Stimulated activated CD8-positive, alpha-beta memory T cell treated with anti-CD3 and anti-CD28 coated beads, Interleukin-15, amount 100 ng/mL, for 4 hours (primary cell): ENCODE measurements at places on chromosomes 2 and 18.
A peak's percentile ranks its signal among the peaks of the same experiment; 100 is the strongest.

GRCh38 chr18:56460581-56460980 lies 177.8 kb downstream of the TXNL1 start:
- DNase-seq, result no peak

GRCh38 chr2:133166031-133166430 lies 402.2 kb downstream of the NCKAP5 start:
- DNase-seq, result no peak

DNA sequence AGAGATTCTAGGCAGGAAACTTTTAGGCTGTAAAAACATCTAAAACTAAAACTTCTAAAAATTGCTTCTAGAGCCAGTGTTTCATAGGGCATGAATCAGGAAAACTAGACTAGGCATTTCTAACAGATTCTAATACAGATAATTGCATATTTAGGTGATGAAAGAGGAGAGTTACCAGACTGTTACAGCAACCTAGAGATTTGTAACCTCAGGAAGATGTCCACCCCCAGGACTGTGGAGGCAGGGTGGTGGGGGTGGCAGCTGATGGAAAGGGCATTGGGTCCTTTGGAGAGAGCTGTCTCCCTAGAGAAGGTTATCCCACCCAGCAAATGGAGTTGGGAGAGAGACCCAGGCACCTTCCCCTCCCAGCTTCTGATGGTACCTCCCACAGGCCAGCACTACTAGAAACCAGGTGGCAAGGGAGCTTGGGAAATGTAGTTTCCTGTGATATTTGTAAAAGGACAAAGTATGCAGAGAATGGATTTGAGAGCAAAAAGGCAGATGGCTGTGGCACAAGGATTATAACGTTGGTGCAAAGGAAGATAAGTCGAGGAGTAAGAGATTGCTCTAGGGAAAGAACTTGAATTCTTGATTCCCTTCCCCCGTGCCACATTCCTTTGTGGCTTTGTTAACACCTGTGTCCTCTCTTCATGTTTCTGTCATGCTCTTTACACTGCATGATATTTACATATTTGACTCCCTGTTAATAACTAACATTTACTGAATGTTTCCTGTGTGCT lies 75.6 kb upstream of the MGAT5 start:
- no peak for DNase-seq

DNA sequence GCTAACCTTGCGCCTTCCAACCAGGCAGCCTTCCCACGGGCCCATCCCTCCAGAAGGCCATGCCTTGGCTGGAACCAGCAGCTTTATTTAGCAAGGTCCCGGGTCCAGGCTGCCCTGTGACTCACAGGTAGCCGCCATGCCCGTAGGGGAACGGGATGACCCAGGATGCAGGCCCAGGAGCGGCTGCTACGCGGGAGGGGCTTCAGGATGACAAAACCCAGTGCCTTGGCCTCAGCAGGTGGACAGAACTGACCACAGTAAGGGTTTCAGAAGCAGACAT lies 63.3 kb downstream of the RTP5 start:
- no peak for DNase-seq

- DNase-seq, result peak; percentile 9
Measured at GRCh38 chr2:240704651-240705050, 13.0 kb downstream of the AQP12A start.

DNA sequence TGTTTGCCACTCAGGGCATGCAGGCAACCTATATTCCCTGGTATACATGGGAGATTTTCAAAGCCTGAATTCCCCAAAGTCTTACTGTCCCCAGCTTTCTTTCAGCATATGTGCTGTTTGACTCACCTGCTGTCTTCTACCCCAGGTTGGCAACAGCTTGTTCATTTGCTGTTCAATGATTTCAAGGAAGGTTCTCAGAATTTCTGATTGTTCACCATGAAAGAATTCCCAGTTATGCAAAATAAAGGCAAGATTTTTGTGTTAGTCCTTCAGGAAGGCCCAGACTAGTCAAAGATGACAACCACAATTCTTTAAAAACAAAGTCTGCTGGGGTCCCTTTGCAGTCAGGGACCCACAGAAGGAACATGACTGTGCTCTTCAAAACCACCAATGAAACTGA lies 1057.8 kb upstream of the CDH2 start:
- DNase-seq, result no peak

- DNase-seq, result no peak
Measured at GRCh38 chr18:59024829-59025228, 114.9 kb upstream of the SEC11C start.

DNA sequence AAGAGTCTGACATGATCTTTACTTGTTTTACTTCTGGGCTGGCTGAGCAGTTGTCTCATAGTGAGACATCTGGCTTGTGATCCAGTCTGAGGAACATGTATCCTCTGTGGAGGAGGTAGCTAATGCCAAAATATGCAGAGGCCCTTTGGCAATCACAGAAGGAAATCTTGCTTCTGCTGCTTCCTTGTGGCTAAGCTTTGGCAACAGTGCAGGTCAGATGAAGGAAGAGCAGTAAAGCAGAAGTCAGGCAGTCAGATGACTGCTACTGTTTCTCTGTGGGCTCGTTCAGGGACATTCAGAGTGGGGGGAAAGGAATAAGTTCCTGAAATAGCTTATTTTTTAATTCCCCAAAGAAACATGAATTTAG lies 22.3 kb downstream of the DOK1 start:
- DNase-seq, result no peak

- no peak for DNase-seq
Measured at GRCh38 chr18:8783335-8783993, 78.1 kb downstream of the MTCL1 start.

DNA sequence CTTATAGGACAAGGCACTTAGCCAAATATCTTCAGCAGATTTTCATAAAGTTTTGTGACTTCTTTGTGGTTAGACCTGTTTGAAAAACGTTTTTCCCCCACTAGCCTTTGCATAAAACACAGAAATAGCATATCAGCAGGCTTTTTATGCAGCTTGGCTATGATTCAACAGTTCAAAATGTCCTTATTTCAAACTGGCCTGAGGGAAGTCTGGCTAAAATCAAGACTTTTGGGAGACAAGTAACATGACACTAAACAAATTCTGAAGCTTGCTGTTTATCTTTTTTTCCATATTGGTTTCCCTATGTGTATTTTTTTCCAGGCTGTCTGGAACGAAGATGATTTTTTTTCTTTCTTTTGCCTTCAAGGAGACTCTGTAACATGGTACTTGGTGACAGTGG lies 95.1 kb upstream of the L3MBTL4 start:
- no peak for DNase-seq

- no peak for DNase-seq
Measured at GRCh38 chr2:18464913-18465312, 95.5 kb downstream of the RDH14 start.

DNA sequence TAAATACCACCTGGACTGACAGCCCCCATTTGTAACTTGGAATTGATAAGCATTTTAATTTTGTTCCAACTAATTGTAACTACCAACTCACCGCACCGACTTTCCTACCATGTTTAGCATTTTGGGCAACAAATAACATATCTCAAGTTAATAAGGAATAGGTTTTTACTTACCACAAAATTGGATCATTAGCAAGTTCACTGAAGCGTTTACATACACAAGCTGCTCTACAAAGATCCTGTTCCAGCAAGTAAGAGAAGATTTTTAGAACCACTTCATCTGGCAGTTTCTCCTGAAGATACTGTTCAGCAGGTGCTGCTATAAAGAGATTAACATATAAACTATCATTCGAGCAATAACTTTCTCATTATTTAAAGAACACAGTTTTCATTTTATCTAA lies 55.7 kb downstream of the MSH6 start:
- DNase-seq, result no peak

GRCh38 chr18:39318008-39318407 lies 1752.4 kb upstream of the CELF4 start:
- DNase-seq, result no peak

- no peak for DNase-seq
Measured at GRCh38 chr2:8525236-8525581, 156.6 kb upstream of the ID2 start.

DNA sequence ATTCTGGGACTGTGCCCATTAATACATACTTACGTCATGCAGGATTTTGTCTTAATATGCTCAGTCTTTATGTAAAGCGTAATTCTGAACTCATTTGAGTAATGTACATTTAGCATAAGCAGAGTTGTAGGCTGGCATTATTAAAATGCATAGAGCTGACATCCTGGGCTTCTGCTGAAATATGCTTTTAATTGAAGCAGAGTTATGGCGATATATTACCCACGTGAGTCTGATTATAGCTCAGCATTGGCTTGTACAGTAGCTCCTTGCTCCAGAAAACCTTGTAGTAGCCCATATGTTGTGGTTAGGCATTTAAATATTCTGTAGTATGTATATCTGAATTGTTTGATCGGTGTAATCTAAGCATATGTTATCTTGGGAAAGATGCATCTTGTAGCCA lies 233.9 kb downstream of the PTGR3 start:
- DNase-seq, result no peak

DNA sequence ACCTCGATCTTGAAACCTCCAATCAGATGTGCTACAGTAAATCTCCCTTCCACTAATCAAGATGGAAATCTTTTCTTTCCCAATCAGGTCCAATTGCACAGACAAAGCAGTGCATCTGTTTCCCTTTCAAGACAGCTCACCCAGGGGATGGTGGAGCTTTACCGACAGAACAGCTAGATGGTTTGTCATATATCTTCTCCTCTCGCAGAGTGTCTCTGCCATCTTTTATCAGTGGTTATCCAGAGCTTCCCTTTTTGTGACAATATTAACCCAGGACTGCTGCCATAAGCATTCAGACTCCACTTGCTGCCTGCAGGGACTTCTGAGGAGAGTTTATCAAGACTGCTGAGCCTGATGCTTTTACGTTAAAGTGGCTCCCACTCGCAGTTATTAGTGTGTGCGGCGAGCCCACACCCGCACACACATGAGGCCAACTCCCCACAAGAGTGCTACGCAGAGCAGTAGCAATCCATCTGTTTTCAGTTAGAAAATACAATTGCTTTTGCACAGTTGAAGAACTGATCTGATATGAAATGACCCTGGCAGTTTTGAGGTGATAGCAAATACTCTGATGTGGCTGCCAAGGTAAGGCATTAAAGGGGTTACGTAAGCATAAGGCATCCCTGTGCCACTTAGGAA lies 398.9 kb downstream of the NCKAP5 start:
- no peak for DNase-seq
